ENCODE measurements at places on chromosomes 7 and 10. TPM values are rescaled to one million over a fixed set of nuclear protein-coding genes. Genes with fewer than 3 reads are reported as not detected.

DNA sequence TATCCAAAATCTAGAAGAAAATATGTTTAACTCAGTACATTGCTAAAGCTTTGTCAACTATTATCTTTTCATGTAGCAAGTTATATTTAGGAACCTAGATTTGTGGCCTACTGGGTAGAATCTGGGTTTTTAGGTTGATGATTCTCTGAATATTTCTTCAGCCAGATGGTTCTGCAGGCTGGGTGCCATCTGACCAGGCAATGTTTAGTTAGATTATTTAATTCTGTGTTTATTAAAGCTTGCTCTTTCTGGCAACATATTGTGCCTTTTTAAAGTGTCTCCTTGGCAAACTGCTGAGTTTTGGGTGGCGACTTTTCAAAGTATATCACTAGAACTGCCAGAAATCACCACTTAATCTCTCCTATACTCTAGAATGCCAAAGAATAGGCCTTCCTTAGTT is 114.1 kb downstream of the LHFPL3 start:
- DNase-seq: no peak
- no peaks in the 10 kb centered on the region for H3K4me1 ChIP-seq
- no peaks in the 10 kb centered on the region for H3K36me3 ChIP-seq
- H3K27me3 ChIP-seq: peaks cover 7% of the 10 kb centered on the region
- H3K4me3 ChIP-seq: no peak overlapping the region

DNA sequence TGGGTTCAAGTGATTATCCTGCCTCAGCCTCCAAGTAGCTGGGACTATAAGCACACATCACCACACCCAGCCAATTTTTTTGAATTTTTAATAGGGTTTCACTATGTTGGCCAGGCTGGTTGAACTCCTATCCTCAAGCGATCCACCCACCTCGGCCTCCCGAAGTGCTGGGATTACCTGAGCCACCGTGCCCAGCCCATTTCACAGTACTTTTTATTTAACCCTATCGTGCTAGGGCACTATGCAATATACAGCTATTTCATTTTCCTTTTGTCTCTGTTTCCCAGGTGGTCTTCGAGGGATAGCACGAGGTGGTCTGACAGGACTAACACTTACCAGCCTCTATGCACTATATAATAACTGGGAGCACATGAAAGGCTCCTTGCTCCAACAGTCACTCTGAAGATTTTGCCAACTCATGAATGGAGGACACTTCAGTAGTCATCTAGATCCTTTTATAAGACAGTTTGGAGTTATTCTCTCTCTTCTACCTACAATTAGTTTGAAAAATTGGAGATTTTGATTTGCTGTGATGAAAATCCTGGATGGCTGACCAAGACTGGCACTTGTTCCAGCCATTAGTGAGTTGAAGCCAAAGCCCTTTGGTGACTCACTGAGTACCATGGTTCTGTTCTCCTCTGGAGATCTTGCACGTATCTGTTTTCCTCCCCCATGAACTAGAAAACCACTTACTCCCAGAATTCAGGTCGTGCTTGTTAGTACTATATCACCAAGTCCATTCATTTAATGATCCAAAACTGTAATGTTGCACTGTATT is 27.3 kb downstream of the NCOA4 start:
- H3K4me3 ChIP-seq: no peak overlapping the region
- no peak for DNase-seq
- H3K27me3 ChIP-seq: no peaks in the 10 kb centered on the region
- H3K36me3 ChIP-seq: peaks cover 55% of the 10 kb centered on the region

- peaks cover 8% of the 10 kb centered on the region for H3K4me1 ChIP-seq
- peaks cover 7% of the 10 kb centered on the region for H3K27me3 ChIP-seq
- no peaks in the 10 kb centered on the region for H3K36me3 ChIP-seq
- DNase-seq: no peak
- H3K4me3 ChIP-seq: no peak overlapping the region
- no peak overlapping the region for H3K27ac ChIP-seq
These were observed 28.5 kb upstream of the CSGALNACT2 start for GRCh38 chr10:43109671-43110249.

SP8 gene
- not detected for total RNA-seq

METTL27 gene
- 8.7 TPM for total RNA-seq

GRCh38 chr7:83517035-83517700 is 131.8 kb downstream of the SEMA3E start:
- no peaks in the 10 kb centered on the region for H3K36me3 ChIP-seq
- H3K4me3 ChIP-seq: no peak overlapping the region
- H3K27me3 ChIP-seq: no peaks in the 10 kb centered on the region

DNA sequence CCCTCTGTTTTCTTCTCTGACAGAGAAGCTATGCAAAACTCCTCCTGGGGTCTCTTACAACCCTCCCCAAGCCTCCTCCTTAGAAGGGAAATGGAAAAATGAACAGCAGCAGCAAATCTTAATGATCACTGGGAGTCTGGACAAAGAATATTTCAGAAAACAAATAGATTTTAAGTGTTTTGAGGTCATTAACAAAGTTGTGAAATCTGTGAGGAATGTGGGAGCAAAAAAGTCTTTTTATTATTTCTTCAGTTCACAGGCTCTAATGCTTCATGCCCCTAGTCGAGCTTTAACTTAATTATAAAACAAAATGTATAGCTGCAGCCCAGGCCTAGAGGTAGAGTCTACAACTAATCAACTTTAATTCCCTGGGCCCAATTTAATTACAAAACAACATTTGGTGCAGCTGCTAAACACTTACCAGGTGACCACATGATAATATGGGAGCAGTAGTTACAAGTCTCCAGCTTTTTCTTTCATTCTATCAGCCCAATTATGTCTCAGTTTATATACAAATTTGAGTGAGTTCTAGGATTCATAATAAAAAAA is 293.2 kb downstream of the THSD7A start:
- H3K4me1 ChIP-seq: peaks cover 3% of the 10 kb centered on the region
- H3K4me3 ChIP-seq: no peak overlapping the region
- no peaks in the 10 kb centered on the region for H3K27me3 ChIP-seq
- no peak for DNase-seq
- no peak overlapping the region for H3K27ac ChIP-seq

GRCh38 chr7:107147464-107148393 is 21.1 kb upstream of the HBP1 start:
- no peaks in the 10 kb centered on the region for H3K27me3 ChIP-seq
- no peak overlapping the region for H3K27ac ChIP-seq
- H3K4me1 ChIP-seq: peaks cover 3% of the 10 kb centered on the region
- H3K36me3 ChIP-seq: no peaks in the 10 kb centered on the region

DNA sequence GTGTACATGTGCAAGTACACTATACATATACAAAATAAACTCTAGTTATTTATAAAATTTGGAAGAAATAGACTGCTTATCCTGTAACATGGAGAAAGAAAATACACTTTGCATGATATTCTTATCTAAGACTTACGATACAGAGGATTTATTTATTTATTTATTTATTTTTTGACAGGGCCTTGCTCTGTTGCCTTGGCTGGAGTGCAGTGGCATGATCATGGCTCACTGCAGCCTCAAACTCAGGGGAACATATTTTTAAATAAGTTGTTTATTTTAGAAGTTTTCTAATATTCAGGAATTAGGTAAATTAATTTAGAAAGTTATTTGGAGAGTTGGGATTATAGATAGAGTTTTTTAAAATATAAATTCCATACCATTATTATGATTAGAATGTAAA is 116.7 kb downstream of the GPR85 start:
- H3K36me3 ChIP-seq: no peaks in the 10 kb centered on the region
- no peak for DNase-seq
- H3K4me1 ChIP-seq: peaks cover 8% of the 10 kb centered on the region
- H3K27ac ChIP-seq: no peak overlapping the region

- peaks cover 8% of the 10 kb centered on the region for H3K4me1 ChIP-seq
- no peaks in the 10 kb centered on the region for H3K36me3 ChIP-seq
- peaks cover 26% of the 10 kb centered on the region for H3K27me3 ChIP-seq
- no peak for DNase-seq
- H3K4me3 ChIP-seq: no peak overlapping the region
These were observed 212.5 kb downstream of the EMX2 start for GRCh38 chr10:117754770-117755658.

DNA sequence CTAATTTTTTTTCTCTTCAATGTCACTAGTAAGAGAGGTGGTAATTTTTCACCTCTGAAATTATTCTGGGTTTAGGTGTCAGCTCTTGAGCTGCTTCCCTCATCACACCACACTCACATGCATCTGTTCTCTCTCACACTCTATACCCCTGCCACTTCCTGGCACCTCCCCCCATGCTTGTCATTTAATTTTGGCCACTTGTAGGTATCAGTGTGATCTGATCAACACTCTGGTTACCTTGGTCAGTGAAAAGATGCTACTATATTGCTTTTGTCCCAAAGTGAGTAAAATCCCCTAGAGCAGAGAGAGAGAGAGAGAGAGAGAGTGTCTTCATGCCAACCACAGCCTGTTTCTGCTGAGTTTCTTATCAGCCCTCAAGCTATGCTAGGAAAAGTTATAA is 42.5 kb downstream of the STK17A start:
- no peak overlapping the region for H3K27ac ChIP-seq
- H3K4me1 ChIP-seq: no peaks in the 10 kb centered on the region
- peaks cover 30% of the 10 kb centered on the region for H3K36me3 ChIP-seq
- H3K27me3 ChIP-seq: no peaks in the 10 kb centered on the region

PDLIM1 gene
- total RNA-seq: 122 TPM

- H3K27ac ChIP-seq: peak overlapping the region; percentile 59
- peak; percentile 46 for DNase-seq
- H3K27me3 ChIP-seq: peaks cover 96% of the 10 kb centered on the region
- peak overlapping the region; percentile 65 for H3K4me3 ChIP-seq
- H3K36me3 ChIP-seq: peaks cover 1% of the 10 kb centered on the region
These were observed 2.2 kb downstream of the EMX2 start for GRCh38 chr10:117544711-117545140.

- no peak overlapping the region for H3K27ac ChIP-seq
- H3K36me3 ChIP-seq: no peaks in the 10 kb centered on the region
- H3K27me3 ChIP-seq: no peaks in the 10 kb centered on the region
- DNase-seq: no peak
- no peak overlapping the region for H3K4me3 ChIP-seq
- H3K4me1 ChIP-seq: no peaks in the 10 kb centered on the region
These were observed 95.1 kb downstream of the NPY start for GRCh38 chr7:24378871-24379616.

ADAMTS14 gene
- total RNA-seq: 4.1 TPM

ECHDC3 gene
- total RNA-seq: 5.7 TPM

- peaks cover 19% of the 10 kb centered on the region for H3K4me1 ChIP-seq
- no peak for DNase-seq
- H3K27me3 ChIP-seq: peaks cover 54% of the 10 kb centered on the region
- H3K4me3 ChIP-seq: peak overlapping the region; percentile 68
- H3K27ac ChIP-seq: no peak overlapping the region
These were observed 2.1 kb downstream of the FRAT1 start for GRCh38 chr10:97321032-97321803.

AMZ1 gene
- total RNA-seq: 0.13 TPM

- H3K4me1 ChIP-seq: peaks cover 26% of the 10 kb centered on the region
- H3K36me3 ChIP-seq: no peaks in the 10 kb centered on the region
- no peaks in the 10 kb centered on the region for H3K27me3 ChIP-seq
These were observed 2.0 kb downstream of the CYP3A7 start for GRCh38 chr7:99733003-99733402.

- H3K27ac ChIP-seq: peak overlapping the region; percentile 98
- H3K36me3 ChIP-seq: peaks cover 3% of the 10 kb centered on the region
These were observed 1.5 kb downstream of the CRPPA start for GRCh38 chr7:16419859-16420258.

DNA sequence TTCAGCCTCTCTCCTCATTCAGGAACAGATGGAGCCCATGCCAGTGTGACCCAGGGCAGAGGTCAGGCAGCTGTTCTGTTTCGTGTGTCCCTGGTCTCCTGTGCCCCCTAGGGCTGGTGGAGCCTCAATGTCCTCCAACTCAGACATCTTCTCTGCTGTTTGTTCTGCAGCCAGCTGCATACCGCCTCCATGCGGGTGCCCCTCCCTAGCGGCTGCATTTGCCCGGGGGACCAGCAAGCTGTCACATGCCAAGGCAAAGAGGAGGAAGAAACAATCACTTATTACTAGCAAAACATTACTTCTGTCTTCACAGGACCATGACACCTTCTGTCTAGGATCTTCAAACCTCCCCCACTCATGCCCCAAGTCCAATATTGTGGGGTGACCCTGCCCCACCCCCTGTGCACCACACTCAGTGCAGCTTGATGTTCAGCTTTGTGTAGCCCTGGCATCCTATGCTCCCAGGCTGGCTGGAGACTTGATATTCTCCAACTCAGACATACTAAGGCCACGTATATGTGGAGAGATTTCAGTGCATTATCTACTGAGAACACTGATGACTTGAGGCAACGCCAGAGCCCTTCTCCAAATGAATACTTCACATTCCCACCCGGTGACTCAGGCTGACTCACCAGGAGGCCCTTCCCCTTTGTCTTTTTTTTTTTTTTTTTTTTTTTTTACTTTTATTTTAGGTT is 188.9 kb downstream of the SKIDA1 start:
- H3K36me3 ChIP-seq: no peaks in the 10 kb centered on the region
- H3K27me3 ChIP-seq: no peaks in the 10 kb centered on the region
- no peak for DNase-seq
- H3K4me1 ChIP-seq: peaks cover 18% of the 10 kb centered on the region
- H3K27ac ChIP-seq: peak overlapping the region; percentile 98

GRCh38 chr7:48390388-48391327 is 219.4 kb downstream of the ABCA13 start:
- no peak overlapping the region for H3K27ac ChIP-seq
- DNase-seq: no peak
- no peaks in the 10 kb centered on the region for H3K36me3 ChIP-seq
- H3K27me3 ChIP-seq: peaks cover 8% of the 10 kb centered on the region
- no peak overlapping the region for H3K4me3 ChIP-seq

GRCh38 chr7:113812591-113813255 is 106.1 kb downstream of the PPP1R3A start:
- H3K27ac ChIP-seq: no peak overlapping the region
- H3K4me1 ChIP-seq: no peaks in the 10 kb centered on the region
- no peaks in the 10 kb centered on the region for H3K27me3 ChIP-seq
- H3K4me3 ChIP-seq: no peak overlapping the region
- no peaks in the 10 kb centered on the region for H3K36me3 ChIP-seq

CYP2C9 gene
- total RNA-seq: not detected

DNA sequence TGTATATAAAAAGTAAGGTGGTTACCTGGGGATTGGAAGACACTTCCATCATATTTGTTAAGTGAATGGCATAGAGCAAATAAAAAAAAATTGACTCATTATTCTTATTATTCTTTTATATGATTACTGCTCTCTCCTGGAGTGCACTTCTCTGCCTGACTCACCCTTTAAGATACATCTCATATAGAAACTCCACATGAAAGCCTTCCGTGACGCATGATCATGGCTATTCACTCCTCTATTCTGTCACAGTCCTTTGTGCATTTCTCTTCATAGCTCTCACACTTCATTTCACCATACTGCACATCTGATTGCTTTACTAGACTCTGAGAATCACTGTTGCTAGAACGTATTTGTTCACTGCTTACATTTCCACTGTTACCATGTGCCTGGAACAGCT is 597.3 kb downstream of the CNTNAP2 start:
- no peaks in the 10 kb centered on the region for H3K4me1 ChIP-seq
- DNase-seq: no peak

CREB5 gene
- total RNA-seq: 13.6 TPM

- H3K27me3 ChIP-seq: peaks cover 5% of the 10 kb centered on the region
- H3K4me1 ChIP-seq: no peaks in the 10 kb centered on the region
- DNase-seq: no peak
- no peak overlapping the region for H3K4me3 ChIP-seq
- H3K27ac ChIP-seq: no peak overlapping the region
These were observed 18.8 kb upstream of the ERCC6 start for GRCh38 chr10:49557681-49558080.

- H3K4me1 ChIP-seq: no peaks in the 10 kb centered on the region
- no peaks in the 10 kb centered on the region for H3K36me3 ChIP-seq
These were observed 6.1 kb downstream of the ZP3 start for GRCh38 chr7:76430836-76431235.

- peaks cover 3% of the 10 kb centered on the region for H3K36me3 ChIP-seq
- no peak overlapping the region for H3K27ac ChIP-seq
- peaks cover 22% of the 10 kb centered on the region for H3K4me1 ChIP-seq
- DNase-seq: no peak
These were observed 385.7 kb upstream of the AKR1E2 start for GRCh38 chr10:4440260-4440659.

OR2A12 gene
- not detected for total RNA-seq

Measured in mesothelial cell of epicardium (in vitro differentiated cells).